MM.1S (cell line): ENCODE measurements at places on chromosomes 7 and 10.

GRCh38 chr10:117255835-117256460 lies 15.0 kb downstream of the SLC18A2 start:
- no peak for DNase-seq

DNA sequence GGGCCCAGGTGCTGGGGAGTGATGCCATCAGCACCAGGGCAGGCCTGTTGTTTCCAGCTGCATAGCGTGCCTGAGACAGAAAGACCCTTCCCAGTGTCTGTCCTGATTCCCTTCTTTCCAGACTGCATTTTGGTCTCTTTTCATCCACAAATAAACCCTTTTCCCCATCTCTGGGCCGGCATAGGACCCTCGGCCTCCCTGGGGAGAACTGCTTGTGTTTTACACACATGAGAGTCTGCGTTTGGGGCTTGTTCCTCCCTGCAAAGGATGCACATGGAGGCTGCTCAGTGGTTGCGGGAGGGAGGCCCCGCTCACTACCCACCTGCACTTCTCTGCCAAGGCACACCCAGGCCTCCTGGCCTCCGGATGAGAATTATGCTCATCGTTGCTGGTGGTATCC lies 5.8 kb upstream of the MMP21 start:
- no peak for DNase-seq

- no peak for DNase-seq
Measured at GRCh38 chr10:70343312-70343711, 39.1 kb downstream of the LRRC20 start.

- no peak for DNase-seq
Measured at GRCh38 chr10:32948451-32948850, 9.6 kb downstream of the ITGB1 start.

DNA sequence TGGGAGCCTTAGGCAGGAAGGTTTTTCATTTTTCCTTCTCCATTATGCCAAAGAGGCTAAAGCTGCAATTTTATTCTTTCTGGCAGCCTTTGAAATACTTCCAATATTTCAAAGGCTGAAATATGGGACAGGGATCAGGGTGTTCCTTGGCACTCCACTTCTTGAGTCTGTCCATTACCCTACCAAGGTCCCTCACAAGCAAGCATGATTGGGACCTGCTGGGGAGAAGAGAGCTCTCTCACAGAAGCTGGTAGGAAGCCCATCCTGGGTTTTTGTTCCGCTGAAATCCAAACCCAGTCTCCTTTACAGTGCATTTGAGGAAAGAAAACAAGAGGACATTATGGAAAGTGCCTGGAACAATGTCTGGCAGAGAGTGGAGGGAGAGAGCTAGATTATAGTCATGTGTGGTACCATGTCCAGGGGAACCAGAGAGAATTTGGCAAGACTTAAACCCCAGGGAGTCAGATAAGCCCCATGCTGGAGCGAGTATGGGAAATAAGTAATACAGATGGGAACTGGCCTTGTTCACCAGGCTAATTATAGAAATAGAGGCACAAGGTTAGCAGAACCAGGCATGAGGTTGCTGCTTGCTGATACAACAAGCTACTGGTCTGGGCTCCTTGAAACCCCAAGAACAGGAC lies 104.7 kb downstream of the LSM5 start:
- DNase-seq: no peak

GRCh38 chr10:118276204-118276603 lies 65.9 kb downstream of the FAM204A start:
- no peak for DNase-seq

DNA sequence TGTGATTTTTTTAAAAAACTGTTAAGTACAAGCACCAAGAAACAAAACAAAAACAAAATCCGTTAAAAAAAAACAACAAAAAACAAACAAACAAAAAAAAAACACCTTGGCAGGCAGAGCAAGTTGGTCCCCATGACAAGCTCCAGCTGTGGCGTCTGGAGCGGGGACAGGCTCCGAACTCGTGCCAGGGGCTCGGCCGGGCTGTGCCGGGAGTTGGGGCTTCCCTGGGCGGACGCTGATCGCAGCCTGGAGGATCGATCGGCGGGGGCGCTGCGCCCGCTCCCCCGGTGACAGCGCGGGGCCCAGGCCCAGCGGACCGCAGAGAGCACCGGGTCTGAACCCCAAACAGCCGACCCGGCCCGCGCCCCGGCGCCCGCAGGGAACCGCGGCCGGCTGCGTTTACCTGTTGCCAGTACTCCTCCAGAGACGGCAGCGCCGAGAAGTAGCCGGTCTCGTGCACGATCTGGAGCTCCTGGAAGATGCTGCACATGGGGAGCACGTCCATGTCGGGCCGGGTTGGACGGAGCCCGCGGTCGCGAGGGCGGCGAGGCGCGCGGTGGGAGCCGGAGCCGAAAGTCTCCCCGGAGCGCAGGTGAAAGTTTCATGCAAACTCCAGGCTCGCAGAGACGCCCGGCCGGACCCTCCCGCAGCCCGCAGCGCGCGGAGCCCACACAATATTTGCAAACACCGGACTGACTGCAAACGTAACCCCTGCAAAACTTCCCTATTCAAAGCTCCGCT lies at the start of gene KLF6:
TSS of gene KLF6 (minus strand) at position 700 of the 741 bp plus-strand sequence. CDS start at position 505, 195 bp downstream.
- peak; percentile 49 for DNase-seq

- DNase-seq: no peak
Measured at GRCh38 chr10:32793033-32793432, 165.0 kb downstream of the ITGB1 start.

GRCh38 chr7:84009782-84010181 lies 184.8 kb downstream of the SEMA3A start:
- no peak for DNase-seq

GRCh38 chr7:57641521-57642067 lies 191.6 kb downstream of the ZNF716 start:
- DNase-seq: no peak

DNA sequence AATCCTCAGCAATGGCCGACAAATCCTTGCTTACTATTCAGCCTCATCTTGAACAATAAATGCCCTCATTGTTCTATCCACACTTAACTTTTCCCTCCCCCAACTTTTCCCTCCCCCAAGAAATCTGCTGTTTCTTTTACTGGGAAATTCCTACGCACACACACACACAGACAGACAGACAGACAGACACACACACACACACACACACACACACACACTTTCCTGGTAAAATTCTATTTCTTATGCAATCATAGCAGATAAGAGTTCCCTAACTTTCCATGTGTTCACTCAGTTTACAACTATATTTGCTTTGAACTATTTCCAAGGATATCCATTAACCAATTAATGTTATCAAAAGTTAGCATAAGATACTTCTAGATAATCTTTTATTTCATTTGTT lies 52.9 kb downstream of the RELN start:
- no peak for DNase-seq

GRCh38 chr10:24503461-24504320 lies 220.0 kb downstream of the ARHGAP21 start:
- DNase-seq: peak; percentile 64

- no peak for DNase-seq
Measured at GRCh38 chr7:8490391-8491045, 57.1 kb downstream of the NXPH1 start.

DNA sequence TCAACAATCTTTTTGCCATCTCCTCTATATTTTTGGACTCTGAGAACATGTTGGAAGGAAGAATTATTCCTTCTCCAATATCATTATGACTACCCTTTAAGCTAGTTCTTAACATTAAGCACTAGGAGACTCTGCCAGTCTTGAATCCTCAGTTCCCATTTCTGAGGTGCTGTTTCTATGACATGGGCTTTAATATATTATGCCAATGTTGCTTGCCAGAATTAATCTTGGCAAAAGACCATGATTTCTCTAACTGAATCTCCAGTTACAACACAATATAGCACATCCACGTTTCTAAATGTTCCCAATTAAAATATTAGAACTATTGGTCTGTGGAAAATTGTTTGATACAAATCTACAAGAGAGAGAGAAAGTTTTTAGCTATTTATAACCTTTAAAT lies 250.0 kb downstream of the HGF start:
- DNase-seq: no peak

GRCh38 chr7:71626206-71626605 lies 494.3 kb downstream of the GALNT17 start:
- DNase-seq: no peak
